Stimulated activated CD8-positive, alpha-beta memory T cell treated with anti-CD3 and anti-CD28 coated beads, Interleukin-15, amount 100 ng/mL, for 1 hour (primary cell): ENCODE measurements at places on chromosomes 16 and 17.

- DNase-seq: peak; percentile 20
These were observed 4.3 kb upstream of the APRT start for GRCh38 chr16:88815901-88816589.

DNA sequence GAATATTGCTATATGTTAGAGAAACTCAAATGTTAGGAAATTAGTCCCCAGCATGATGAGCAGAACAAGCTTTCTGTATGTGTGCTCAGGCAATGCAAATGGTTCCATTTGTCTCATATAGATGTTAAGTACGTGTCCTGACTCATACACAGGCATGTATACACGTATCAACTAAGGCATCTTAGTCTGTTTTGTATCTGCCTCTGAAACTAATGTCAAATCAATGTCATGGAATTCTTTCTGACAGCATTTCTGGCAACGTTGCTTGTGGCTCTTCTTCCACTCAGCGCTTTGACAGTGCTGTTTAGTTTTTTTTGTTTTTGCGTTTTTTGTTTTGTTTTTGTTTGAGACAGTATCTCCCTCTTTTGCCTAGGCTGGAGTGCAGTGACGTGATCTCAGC lies 111.9 kb downstream of the CNTNAP4 start:
- no peak for DNase-seq

GRCh38 chr17:67863624-67864247 lies 38.4 kb downstream of the BPTF start:
- DNase-seq: no peak

GRCh38 chr16:5006348-5007193 lies 27.2 kb downstream of the NAGPA start:
- no peak for DNase-seq

DNA sequence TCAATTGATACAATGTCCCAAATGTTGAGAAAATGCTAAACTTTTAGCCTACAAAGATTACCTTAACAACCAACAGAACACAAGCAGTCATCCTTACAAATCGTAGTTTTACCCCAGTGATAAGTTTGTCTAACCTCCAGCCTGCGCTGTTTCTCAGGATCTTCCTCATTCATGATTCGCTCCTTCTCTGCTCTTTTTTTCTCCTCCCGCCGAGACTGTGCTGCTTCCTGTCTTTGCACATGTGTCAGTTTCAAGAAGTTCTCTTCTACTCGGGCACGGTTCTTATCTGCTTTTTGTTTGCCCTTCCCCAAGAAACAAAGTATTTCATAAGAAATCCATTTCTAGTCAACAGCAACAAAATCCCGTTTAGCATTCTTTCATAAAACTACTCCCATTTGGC lies 10.2 kb upstream of the STRADA start:
- no peak for DNase-seq

GRCh38 chr17:80204626-80205468 lies 15.3 kb downstream of the SGSH start:
- no peak for DNase-seq

DNA sequence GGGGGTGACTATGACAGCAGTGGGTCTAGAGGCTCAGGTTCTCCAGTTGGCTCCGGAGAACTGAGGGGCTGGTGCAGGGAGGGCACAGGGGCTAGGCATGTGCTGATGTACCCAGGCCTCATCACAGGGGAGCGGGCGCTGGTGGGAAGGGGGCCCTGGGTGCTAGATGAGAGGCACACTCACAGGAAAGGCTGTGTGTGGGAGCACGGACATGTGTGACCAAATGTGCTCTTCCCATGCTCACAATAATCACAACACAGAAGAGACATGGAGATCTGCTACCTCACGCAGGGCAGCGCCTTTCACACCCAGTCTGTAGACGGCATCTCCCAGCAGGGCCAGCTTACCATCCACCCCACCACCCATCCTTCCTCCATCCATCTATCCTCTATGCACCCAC lies 17.4 kb upstream of the RASD1 start:
- no peak for DNase-seq

DNA sequence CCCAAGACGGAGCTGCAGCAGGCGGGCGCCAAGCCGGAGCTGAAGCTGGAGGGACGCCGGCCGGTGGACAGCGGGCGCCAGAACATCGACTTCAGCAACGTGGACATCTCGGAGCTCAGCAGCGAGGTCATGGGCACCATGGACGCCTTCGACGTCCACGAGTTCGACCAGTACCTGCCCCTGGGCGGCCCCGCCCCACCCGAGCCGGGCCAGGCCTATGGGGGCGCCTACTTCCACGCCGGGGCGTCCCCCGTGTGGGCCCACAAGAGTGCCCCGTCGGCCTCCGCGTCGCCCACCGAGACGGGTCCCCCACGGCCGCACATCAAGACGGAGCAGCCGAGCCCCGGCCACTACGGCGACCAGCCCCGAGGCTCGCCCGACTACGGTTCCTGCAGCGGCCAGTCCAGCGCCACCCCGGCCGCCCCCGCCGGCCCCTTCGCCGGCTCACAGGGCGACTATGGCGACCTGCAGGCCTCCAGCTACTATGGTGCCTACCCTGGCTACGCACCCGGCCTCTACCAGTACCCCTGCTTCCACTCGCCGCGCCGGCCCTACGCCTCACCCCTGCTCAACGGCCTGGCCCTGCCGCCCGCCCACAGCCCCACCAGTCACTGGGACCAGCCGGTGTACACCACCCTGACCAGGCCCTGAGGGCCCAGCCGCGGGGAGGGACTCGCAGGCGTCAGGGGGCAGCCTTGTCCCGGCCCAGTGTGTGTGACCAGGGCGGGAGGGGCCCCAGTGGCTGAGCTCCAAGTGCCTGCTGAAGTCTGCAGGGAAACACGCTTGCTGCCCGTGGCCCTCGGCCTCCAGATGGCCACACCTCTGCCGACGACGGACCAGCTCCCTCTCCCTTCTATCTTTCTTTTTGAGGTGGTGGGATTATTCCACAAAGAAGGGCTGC lies 3.4 kb downstream of the SOX8 start:
- DNase-seq: no peak
